ENCODE measurements at places on chromosomes 11 and 22. TPM values are rescaled to one million over a fixed set of nuclear protein-coding genes. Genes with fewer than 3 reads are reported as not detected.

Gene ANO9
- 1.4 TPM for total RNA-seq

Gene CEP126
- 3.4 TPM for total RNA-seq

Gene TRPT1
- 26.2 TPM for total RNA-seq

Gene SLC15A3
- not detected for total RNA-seq

Gene MFRP
- not detected for total RNA-seq

Gene JAML
- total RNA-seq, result not detected

Gene BDNF
- total RNA-seq, result 10.1 TPM

Gene IRF7
- total RNA-seq, result 6.8 TPM

Gene SSRP1
- 265 TPM for total RNA-seq

Gene ENTHD1
- total RNA-seq, result not detected

Gene OR51F1
- total RNA-seq, result not detected

Gene LMNTD2
- total RNA-seq, result 2.8 TPM

Gene KRTAP5-11
- total RNA-seq, result not detected

Gene CLCF1
- total RNA-seq, result 34.8 TPM

Gene CDC45
- 24.5 TPM for total RNA-seq

Gene OR52H1
- total RNA-seq, result not detected

Gene SCUBE2
- 0.37 TPM for total RNA-seq

Gene OR9Q1
- not detected for total RNA-seq

Gene GLYAT
- total RNA-seq, result not detected

Gene KCNK4
- total RNA-seq, result 0.07 TPM

Gene GDPD4
- total RNA-seq, result not detected

Gene SMC1B
- 0.03 TPM for total RNA-seq

Gene PAFAH1B2
- 30.5 TPM for total RNA-seq

Gene BAIAP2L2
- total RNA-seq, result 7.8 TPM

Gene OR8G1
- not detected for total RNA-seq

Gene NXPE2
- total RNA-seq, result not detected

Gene ELFN2
- 6.0 TPM for total RNA-seq

Gene SHISAL1
- total RNA-seq, result 3.5 TPM

Gene OR2AG1
- total RNA-seq, result not detected

Gene TEX12
- total RNA-seq, result not detected

Gene OR51B2
- not detected for total RNA-seq

Gene TMPRSS5
- 0.08 TPM for total RNA-seq

Gene OR4D5
- total RNA-seq, result not detected

Gene DCDC1
- total RNA-seq, result 0.40 TPM

Gene PRODH
- total RNA-seq, result 1.3 TPM

Gene NEFH
- 0.16 TPM for total RNA-seq

Gene SLC6A5
- total RNA-seq, result not detected

Gene OR8H2
- total RNA-seq, result not detected

Gene SLC25A1
- total RNA-seq, result 61.8 TPM

Gene LSP1
- 3.1 TPM for total RNA-seq

Gene PDE2A
- total RNA-seq, result 2.1 TPM

Gene MCAM
- total RNA-seq, result 11.4 TPM

Gene VPS51
- 51.4 TPM for total RNA-seq

Gene LRRC4C
- not detected for total RNA-seq

Gene C22orf39
- total RNA-seq, result 13.7 TPM

Gene RBMXL2
- not detected for total RNA-seq
